ENCODE measurements at places on chromosomes 12 and 14.

DNA sequence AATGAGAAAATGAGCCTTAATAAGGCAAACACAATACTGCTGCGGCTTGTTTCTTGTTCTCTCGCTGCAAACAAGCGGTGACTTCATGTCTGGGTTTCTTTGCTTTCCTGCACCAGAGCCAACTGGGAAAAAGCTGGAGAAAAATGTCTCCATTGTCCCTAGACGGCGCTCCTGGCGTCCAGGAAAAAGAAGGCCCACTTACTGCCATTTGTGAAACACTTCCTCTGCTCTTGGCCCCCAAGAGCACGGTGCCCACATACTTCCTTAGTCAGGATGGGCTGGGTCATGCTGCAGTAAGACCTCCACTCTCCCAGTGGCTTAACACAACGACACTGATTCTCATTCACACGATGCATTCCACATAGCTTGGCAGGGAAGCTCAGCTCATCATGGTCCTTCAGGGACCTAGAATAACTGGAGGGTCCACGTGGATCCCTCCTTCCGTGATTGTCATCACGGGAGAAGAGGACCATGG is 86.0 kb upstream of the BCL11B start:
- no peak for DNase-seq

GRCh38 chr14:60815371-60815770 is 80.8 kb downstream of the MNAT1 start:
- no peak for DNase-seq

- no peak for DNase-seq
Observed at GRCh38 chr12:64077922-64078321, 144.2 kb downstream of the KICS2 start.

GRCh38 chr12:131618303-131618658 is 92.6 kb upstream of the SFSWAP start:
- DNase-seq: no peak

DNA sequence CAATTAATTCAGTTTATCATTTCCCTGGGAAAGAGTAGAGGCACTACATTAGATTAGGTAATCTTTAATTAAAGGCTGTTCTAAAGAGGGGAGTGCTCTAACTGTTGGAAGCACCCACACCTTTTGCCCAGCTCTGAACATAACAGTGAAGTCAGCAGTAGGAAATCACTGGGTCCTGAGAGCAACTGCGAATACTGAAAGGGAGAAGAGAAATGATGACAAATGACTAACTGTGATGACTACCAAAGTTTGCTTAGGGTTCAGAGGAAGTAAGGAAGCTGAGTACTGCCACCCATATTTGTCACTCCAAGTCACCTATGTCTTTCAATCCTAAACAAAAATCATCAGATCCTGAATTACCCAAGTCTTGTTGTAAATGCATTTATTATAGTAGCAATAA is 140.6 kb downstream of the EPS8 start:
- no peak for DNase-seq

- DNase-seq: no peak
Observed at GRCh38 chr12:6574576-6575295, 6.6 kb upstream of the NOP2 start.

GRCh38 chr12:112734859-112735695 is 56.5 kb upstream of the RPH3A start:
- no peak for DNase-seq

GRCh38 chr14:32352631-32353030 is 23.5 kb downstream of the AKAP6 start:
- no peak for DNase-seq

DNA sequence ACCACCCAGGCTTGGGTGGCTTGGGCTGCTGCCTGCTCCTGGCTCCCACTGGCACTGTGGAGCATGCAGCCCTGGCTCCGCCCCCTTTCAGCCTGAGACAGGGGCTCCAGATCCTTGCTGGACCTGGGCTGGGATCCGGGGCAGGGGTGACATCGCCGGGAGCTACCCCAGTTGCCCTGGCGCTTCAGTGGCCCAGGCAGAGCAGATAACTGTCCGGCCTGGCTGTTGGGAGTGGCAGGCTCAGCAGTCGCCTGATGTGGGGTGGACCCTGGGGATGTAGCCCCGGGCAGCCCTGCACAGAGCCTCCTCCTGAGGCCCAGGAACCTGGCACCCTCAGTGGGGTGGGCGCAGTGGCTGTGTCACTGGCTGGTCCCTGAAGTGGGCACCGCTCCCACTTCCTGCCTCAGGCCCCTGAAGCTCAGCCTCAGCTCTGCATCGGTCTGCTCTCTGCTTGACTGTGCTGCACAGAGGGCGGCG is 57.9 kb downstream of the FUT8 start:
- DNase-seq: no peak

DNA sequence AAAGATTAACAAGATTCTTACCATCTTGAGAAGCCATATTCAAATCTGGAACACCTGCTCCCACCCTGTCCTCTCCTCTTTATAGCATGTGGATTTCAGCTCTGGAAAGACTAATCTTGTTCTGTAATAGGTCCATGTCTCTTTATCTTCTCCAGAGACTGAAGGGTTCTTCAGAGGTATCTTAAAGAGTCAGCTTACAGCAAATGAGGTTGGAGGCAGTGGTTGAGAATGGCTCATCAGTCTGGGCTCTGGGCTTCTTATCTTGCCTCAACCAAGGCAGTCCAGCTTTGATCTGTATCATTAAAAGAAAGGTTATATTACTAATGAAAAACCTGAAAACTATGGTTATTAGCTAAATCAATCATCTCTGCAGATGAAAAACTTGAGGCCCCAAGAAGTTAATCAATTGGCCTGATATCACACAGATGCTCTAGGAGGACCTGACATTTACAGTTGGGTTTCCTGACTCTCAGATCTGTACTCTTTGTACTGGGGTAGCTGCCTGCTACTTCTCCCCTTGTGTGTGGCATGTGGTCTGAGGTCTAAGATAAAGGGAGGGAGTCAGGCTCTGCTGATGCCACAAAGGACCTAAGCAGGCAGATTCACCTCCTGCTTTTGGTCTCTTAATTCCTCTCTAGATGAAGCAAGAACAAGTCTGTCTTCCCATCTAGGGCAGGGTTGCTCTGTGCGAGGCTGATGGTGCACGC is 1.7 kb upstream of the AKAP6 start:
- DNase-seq: no peak

- DNase-seq: no peak
Observed at GRCh38 chr14:45559626-45560025, 306.6 kb upstream of the MIS18BP1 start.

- no peak for DNase-seq
Observed at GRCh38 chr14:75274899-75275569, 3.6 kb upstream of the FOS start.

GRCh38 chr12:27869567-27869966 is 89.5 kb upstream of the MANSC4 start:
- no peak for DNase-seq

GRCh38 chr14:70239802-70240201 is 51.1 kb upstream of the SLC8A3 start:
- DNase-seq: no peak

DNA sequence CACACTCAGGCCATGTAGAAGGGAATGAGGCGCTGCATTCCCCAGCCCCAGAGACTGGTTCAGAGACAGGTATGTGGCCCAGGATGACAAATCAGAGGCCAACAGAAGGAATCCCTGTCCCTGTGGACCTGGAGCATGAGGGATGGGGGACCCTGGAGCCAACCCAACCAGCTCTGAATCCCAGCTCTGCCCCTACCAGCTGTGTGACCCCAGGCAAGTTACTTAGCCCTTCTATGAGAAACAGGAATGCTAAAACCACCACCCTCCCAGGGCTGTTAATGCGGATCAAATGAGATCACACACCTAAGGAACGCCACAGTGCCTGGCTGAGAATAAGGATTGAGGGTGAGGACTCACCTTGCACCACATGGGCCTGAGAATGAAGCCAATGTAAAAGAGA is 15.6 kb downstream of the ITPK1 start:
- DNase-seq: no peak

- peak; percentile 59 for DNase-seq
Observed at GRCh38 chr12:41407232-41407799, 219.2 kb downstream of the PDZRN4 start.

DNA sequence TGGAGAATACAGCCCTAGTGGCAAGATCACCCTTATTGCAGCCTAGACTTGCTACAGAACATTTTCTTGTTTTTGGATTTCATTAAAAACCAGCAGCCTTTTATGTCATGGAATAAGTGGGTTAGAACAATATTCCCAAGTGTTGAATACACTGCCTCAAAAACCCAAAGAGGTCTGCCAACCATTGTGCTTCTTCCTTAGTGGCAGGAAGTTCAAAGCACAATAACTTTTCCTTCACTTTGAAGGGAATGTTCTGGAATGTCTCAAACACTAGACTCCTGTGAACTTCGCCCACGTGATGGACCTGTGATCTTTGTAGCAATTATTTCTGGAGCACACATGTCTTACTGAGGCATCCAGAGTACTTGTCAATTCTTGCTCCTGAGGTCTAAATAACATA is 8.5 kb downstream of the SLC17A8 start:
- no peak for DNase-seq

DNA sequence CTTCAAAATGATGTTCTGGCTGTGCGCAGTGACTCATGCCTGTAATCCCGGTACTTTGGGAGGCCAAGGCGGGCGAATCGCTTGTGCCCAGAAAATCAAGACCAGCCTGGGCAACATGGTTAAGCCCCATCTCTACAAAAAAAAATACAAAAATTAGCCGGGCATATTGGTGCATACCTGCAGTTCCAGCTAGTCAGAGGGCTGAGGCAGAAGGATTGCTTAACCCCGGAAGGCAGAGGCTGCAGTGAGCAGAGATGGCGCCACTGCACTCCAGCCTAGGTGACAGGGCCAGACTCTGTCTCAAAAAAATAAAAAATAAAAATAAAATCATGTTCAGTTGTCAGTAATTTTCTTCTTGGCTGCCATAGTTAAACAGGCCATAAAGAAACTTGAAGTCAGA is 245.9 kb upstream of the USP15 start:
- no peak for DNase-seq

DNA sequence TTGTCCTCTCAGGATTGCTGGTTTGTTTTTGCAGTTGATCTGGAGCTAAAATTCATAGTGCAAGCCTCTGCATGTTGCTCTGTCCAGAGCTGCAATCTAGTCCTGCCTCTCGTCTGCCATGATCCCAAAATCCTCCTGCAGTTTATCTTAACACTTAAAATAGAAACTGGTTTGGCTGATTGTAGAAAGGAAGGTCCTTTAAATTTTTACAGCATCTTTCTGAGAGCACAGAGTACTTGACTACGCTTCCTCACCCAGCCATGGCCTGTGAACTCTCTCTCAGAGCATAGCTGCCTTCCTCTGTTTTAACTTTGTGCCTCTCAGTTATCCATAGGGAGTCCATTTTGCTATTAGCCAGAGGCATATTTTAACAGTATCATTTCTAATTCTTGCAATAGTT is 877.1 kb downstream of the C12orf50 start:
- no peak for DNase-seq

- DNase-seq: no peak
Observed at GRCh38 chr14:35938770-35939169, 112.6 kb downstream of the BRMS1L start.

DNA sequence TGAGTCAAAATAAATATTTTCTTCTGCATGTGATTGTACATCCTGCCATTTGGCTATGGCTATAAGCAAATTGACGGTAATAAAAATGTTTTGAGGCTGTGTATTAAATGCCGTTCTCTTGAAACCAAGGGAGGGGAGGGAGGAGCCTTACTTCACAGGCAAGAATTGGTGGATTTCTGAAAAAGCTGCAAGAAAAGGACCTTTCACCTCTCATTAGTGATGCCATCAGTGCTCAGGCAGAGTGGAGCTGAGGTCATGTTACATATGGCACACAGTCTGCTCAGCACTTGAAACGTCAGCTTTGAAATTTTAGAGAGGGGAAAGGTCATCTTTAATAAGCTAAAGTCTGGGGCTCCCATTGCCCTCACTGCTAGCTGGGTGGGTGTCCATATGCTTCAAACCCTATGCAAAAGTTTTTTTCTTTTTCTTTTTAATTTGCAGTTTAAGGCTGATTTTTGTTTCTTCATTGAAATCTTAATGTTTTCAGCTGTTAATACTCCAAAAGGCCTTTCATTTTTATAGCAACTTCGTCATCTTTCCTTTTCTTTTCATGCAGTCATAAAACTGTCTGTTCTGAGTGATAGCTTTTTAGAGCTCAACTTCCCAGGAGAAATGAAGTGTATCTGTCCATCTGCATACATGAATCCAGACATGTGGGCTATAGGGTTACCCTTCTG is 9.8 kb upstream of the SIX1 start:
- DNase-seq: no peak

DNA sequence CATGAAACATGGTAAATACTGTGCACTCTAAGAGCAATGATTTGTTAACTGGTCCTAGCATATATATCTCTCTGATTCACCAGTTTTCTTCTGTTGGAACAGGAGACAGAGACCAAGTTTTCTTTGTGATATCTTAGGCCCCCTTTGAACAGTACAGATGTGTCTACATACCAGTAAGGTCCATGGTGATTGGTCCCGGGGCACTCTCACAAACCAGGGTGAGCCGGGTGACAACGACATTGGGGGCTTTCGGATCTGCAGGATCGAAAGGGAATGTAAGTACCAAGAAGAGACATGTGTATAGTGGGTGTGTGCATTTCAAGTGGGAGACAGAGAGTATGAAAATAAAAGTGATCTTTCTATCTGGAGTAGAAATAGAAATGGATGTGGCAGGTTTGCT is 11.3 kb upstream of the ERP27 start:
- DNase-seq: no peak

GRCh38 chr14:99075771-99076375 is 196.1 kb downstream of the BCL11B start:
- DNase-seq: no peak

DNA sequence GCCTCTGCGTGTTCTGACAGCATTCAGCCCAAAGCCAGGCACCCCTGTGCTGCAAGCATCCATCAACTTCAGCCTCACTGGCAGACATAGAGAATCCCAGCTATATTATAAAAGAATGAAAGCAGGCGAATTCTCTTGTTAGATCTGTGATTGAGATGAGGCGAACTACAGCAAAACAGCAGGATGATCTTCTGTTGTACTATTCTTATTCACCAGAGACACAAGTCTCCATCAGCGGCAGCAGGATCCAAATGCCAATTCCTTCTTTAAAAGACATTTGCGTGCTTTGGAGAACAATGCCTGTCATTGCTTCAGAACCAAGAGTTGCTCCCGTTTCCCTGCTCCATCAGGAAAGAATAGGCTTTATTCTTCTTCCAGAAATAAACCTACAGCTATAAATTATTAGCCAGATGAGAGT is 188.9 kb downstream of the SLC41A2 start:
- no peak for DNase-seq

GRCh38 chr14:101980700-101981099 is 16.3 kb downstream of the DYNC1H1 start:
- no peak for DNase-seq

- no peak for DNase-seq
Observed at GRCh38 chr12:22899184-22899583, 274.2 kb downstream of the ETNK1 start.

DNA sequence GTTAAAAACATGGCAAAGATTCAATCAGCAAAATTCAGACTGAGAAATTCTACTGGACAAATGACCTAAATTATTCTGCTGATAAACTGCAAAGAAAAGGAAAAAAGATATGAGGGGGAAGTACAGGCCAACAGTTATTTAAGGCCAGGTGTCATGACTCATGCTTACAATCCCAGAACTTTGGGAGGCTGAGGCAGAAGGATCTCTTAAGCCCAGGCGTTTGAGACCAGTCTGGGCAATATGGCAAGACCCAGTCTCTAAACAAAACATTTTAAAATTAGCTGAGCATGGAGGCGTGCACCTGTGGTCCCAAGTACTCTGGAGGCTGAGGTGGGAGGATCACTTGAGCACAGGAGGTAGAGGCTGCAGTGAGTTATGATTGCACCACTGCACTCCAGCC is 91.8 kb upstream of the USP15 start:
- no peak for DNase-seq

GRCh38 chr12:130783110-130783715 is 55.8 kb downstream of the STX2 start:
- no peak for DNase-seq

- DNase-seq: peak; percentile 67
Observed at GRCh38 chr14:92866901-92867865, 55.8 kb upstream of the CHGA start.

Data from NCI-H1105 (cell line).